ENCODE measurements at places on chromosomes 1 and 21.

DNA sequence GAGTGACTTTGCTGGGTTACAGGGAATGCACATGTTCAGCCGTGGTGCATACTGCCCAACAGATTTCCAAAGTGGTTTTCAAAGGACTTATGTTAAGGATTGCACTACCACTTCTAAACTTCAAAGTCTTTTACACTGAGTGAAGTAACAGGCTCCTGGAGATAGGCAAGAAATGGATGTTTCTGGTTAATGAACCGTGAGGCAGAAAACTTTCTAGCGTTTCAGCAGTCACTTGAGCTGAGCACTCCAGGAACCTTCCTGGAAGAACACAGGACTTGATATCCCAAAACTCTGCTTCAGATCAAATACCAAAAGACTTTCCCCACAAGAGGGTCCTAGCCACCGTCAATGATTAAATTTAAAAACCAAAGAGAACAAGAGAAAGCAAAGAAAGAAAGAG, 74.3 kb upstream of the ATP1A1 start:
- no peak for DNase-seq

DNA sequence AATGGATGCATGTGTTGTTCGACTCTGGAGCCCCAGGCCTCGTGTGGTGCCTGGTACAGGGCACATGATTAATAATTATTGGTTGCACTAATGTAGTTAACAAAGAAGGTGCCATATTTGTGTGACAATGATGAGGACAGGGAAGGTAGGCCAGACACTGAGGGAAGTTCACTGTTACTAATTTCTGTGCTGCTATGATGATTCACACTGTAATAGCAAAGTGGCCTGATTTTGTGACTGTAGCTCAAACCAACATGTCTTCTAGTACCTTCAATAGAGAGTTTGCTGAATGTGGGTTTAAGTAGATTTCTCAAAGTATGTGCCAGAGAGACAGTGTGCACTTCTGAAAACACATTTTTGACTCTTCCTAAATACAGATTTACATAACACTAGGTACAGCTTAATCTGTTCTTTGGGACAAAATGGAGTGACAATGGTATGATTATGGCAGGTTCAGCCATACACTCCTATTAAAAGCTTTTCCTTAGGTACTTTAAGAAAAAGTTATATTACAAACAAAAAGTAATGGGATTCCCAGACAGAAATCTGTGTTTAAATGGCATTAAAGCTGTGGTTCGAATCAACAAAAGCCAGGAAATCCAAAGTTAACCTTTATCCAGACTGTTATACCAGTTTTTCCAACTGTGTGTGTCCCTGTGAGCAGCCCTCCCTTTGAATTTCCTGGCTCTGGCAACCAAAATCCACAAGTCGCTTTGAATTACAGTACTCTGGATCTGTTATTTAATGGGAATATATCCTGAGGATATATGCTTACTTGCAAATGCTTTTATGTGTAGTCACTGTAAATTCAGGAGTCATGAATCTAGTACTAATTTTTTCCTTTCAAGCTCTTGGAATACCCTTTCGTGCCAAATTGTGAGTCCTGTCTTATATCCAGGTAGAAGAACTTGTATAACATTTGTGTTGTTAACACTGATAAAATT, 277.1 kb upstream of the SGIP1 start:
- DNase-seq = no peak

- no peak for DNase-seq
These were observed 83.8 kb downstream of the HSF2BP start for GRCh38 chr21:43575473-43575844.

DNA sequence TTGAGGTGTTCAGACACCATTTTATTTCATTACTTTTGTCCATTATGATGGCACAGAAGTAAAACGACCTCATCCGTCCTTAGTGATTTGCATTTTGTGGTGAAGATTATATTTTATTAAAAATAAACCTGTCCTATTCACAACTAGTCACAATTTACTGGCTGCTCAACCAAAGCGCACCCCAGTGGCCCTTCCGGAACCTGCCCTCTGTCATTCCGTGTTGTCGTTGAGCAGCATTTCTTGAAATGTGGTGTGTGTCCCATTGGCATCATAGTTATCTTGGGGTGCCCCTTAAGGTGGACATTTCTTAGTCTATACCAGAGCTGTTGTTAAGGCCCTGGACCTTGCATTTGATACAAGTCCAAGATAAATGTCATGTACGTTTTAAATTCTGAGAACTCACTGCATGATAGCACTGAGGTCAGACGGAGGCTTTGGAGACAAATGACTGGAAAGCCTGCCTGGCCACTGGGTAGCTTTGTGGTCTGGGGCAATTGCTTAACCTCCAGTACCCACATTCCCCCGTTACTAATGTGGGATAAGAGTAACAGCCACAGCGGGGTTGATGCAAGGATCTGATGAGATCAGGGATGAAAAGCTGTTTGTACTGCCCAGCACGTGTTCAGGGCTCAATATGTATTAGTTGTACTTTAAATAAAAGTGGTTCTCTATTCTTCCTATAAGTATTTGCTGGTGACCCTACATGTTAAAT, 36.2 kb downstream of the BACH1 start:
- DNase-seq = no peak
